ENCODE measurements at places on chromosomes 3 and 15.
A peak's percentile ranks its signal among the peaks of the same experiment; 100 is the strongest.

DNA sequence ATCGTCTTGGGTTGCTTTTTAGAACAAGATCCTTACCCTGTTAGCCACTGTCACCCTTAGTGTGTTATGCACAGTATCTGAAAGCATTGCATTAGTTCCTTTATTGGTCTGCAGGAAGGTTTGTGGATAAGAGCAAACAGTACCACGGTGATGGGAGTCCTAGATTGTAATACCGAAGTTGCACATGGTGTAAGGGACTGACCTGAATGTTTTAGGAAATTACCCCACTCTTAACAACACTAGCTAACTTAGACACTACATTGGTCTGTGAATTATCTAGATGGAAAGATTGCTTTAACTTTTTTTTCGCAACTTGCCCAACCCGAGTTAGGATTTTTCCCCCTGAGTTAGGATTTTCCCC lies 1.3 kb downstream of the STT3B start:
- no peak for DNase-seq

DNA sequence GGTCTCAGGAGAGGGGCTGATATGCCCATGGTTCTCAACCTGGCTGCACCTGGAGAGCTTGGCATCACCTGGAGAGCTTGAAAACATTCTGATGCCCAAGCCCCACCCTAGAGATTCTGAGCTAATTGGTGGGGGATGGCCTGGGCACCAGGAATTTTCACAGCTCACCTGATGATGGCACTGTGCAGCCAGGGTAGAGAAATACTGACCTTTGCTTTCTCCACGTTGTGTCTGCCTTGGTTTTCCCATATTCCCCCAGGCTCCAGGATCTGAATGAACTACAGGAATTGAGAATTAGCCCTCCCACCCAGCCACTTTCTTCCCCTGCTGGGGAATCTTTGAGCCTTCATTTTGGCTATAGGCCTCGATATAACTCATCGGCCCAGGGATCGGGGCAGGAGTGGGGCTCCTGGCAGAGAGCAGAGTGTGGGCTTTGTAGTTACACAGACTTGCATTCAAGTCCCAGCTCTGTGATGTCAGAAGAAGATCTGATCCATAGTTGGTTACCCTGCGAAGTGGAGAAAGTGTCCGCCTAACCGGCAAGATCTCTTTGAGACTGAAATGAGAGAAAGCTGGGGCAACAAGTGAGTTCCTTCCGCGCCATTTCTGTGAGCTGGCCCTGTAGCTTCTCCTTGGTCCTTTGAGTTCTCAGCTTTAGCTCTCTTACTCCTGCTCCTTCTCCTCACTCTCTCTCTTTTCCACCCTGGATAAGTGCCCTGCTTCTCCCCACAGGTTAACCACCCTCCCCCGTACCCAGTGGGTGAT lies 33.1 kb upstream of the UBE2Q2 start:
- DNase-seq: no peak

DNA sequence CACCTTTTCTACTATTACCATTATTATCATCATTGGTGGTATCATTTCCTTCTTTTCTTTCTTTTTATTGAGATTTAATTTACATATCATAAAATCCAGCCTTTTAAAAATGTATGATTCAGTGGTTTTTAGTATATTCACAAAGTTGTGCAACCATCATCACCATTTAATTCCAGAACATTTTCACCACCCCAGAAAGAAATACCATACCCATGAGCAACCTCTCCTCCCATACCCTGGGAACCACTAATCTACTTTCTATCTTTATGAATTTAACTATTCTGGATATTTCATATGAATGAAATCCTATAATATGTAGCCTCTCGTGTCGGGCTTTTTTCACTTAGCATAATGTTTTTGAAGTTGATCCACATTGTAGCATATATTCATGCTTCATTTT lies 29.1 kb downstream of the AAGAB start:
- no peak for DNase-seq

- DNase-seq: no peak
Observed at GRCh38 chr3:47731061-47731460, 50.6 kb downstream of the SMARCC1 start.

GRCh38 chr3:111864821-111865656 lies 6.0 kb downstream of the PHLDB2 start:
- no peak for DNase-seq

DNA sequence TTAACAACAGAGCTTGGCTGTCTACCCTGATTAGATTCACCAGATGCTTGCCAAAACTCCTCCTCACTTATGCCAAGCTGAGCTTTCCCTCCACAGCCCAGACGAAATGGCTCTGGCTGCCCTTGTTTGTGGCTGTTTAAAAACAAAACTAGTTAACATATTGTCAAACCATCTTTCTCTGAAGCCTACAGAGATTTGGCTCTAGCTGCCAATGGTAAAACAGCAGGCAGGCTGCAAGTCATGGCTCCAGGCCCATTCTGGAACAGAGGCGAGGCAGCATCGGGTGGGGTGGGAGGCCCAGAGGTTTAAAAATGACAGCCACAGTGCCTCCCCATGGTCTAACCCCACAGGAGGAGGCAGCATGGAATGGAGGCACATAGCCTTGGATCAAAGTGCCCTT lies 75.9 kb downstream of the SCN5A start:
- DNase-seq: no peak

DNA sequence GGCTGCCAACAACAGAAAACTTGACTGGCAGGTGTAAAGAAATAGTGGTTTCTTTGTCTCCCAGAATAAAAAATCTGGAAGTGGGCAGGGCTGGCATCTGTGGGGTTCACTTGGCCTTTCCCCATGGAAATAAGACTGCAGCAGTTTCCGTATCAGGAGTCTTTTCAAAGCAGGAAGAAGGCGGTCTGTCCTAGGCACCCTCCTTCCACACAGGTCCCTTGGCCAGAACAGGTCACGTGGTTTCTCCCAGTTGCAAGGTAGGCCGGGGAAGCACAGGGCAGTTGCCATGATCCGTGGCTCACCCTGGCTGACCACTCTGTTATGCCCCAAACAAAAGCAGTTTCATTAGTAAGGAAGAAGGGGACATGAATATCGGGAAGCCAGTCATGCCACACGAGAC lies 45.4 kb downstream of the ZDHHC19 start:
- DNase-seq: no peak

DNA sequence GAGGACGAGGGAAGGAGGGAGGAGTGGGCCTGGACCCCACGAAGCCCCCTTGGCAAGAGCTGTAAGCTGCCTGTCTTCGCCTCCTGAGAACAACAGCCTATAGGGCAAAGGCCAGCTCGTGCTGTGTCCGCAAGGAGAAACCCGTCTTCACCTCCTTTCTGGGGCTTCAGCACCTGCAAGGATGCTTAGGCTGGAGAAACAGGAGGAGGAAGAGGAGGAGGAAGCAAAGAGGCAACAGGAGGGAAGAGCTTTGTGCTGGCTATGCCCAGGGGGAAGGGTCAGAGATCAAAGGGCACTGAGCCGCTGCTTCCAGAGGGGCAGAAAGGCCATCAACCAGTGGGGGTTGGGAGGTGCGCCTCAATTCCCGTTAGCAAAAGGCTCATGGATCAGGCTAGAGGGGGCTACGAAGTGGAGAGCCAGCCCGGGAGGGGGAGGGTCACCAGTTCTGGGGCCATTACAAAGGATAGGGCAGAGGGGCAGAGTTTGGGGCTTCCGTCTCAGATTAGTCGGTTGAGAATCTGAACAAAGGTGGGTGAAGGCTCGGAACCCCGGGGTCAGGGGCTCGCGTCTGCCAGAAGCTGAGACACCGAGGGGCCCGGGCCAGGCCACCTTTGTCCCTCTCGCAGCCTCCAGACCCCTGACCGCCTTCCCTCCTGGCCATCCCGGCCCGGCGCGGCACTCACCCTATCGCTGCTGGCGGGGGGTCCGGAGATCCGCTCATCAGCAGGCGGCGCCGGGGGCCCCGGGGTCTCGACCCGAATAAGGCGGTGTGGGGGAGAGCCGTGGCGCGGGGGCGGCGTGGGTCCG lies 792 bp downstream of the SHF start:
- DNase-seq: no peak

DNA sequence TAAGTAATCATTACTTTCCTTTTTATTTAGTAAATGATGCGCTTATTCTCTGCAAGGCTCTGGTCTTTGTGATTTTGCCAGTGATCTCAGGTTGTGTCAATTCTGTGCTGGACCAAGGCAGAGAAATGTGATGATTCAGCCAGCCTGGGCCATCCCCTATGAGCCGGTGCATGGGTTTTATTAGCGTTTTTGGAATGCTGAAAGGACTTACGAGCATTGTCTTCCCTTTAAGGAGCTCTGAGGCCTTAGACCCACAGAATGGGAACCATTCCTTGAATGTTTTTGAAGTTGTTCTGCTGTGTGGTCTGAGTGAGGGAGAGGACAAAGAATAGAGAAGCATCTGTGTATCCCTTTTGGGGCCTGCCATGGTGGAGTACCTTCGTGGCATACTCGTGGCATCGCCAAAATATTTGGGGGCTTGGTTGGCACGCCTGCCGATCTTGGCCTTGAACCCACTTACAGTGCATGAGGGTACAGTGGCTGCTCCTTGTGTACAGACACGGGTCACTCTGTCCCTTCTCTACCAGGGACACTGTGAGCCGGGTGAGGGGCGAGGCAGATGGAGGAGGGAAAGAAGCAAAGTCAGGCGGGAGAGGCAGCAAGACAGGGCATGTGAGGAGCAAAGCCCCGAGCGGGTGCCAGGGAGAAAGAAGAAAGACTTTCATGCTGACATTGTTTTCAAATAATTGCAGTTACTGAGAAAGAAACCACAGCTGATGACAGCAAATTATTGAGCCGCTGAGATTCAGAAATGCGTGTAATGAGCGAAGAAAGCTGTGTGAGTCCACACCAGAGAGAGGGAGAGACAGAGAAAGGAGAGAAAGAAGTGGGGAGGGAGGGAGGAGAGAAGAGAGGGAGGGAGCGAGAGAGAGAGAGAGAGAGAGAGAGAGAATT lies 269.4 kb upstream of the RGMA start:
- DNase-seq: no peak

DNA sequence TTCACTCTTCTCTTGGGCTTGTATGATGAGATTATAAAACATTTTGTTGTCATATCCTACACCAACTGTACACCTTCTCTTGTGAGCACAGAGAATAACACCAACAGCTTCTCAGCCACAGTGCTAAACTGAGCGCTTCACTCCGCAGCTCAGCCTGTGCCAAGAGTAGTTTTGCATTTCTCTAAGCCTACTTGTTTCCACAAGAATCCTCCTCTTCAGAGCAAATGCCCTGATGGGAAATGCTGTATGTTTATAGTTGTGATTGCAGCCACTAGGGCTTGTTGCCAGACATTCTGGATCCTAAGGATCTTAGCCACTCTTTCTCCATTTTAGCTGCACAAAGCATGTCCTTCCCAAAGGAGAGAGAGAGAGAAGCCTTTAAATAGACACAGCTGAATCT lies 138.8 kb upstream of the PLXND1 start:
- DNase-seq: peak; percentile 63

DNA sequence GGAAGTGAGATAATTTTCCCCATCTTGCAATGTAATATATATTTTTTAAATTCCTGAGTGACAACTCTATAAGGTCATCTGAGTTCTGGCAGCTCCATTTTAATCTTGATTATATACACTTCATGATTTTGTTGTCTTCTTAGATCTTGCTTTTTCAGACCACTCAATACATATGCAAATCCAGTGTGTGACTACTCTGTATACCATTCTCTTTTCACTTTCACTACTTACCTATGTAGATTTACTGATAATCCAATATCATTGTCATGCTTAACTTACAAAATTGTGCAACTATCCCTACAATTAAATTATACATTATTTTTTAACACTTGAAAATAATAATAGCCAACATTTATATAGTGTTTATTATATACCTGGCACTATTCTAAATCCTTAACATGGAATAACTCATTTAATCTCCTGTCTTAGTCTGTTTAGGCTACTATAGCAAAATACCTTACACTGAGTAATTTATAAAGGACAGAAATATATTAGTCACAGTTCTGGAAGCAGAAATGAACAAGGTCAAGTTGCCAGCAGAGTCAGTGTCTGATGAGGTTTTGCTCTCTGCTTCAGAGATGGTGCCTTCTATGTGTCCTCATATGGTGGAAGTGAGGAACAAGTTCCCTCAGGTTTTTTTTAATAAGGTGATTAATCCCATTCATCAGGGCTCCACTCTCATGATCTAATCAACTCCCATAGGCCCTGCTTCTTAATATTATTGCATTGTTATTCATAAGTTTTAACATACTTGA lies 338.5 kb downstream of the TUSC7 start:
- DNase-seq: no peak

DNA sequence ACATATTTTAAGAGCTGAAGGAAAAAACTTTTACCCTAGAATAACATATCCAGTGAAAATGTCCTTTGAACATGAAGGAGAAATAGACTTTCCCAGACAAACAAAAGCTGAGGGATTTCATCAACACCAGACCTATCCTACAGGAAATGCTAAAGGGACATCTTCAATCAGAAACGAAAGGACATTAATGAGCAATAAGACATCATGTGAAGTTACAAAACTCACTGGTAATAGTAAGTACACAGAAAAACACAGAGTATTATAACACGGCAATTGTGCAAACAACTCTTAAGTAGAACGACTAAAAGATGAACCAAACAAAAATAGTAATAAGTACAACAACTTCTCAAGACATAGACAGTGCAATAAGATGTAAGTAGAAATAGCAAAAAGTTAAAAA lies 3.5 kb upstream of the ZSCAN2 start:
- DNase-seq: no peak

- no peak for DNase-seq
Observed at GRCh38 chr3:69121513-69121912, 882 bp downstream of the LMOD3 start.

All from AG09319 (cell line).